ENCODE measurements at places on chromosomes 3 and 15.

- peak; percentile 30 for DNase-seq
Observed at GRCh38 chr15:42060797-42061196, 33.6 kb downstream of the PLA2G4D start.

DNA sequence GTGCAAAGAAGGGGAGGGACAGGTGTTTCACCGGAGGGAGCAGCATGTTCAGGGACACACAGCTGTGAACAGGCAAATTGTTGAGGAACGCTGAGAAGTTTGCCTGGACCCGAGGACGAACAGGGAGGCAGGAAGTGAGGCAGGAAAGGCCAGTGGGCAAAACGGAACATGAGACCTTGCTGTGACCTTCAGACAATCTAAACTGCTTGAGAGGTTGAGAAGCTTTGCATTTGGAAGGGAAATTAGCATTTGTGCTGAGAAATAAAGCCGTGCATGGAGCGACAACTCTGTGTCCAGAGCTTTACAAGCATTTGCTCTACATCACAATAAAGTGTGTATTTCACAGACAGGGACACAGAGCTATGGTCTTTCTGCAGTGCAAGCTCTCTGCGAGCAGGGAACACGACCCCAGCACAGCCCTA lies 47.9 kb downstream of the CDC25A start:
- peak; percentile 29 for DNase-seq

- no peak for DNase-seq
Observed at GRCh38 chr3:192215-192929, 4.2 kb upstream of the CHL1 start.

- peak; percentile 36 for DNase-seq
Observed at GRCh38 chr3:12287727-12288181, 1.1 kb upstream of the PPARG start.

DNA sequence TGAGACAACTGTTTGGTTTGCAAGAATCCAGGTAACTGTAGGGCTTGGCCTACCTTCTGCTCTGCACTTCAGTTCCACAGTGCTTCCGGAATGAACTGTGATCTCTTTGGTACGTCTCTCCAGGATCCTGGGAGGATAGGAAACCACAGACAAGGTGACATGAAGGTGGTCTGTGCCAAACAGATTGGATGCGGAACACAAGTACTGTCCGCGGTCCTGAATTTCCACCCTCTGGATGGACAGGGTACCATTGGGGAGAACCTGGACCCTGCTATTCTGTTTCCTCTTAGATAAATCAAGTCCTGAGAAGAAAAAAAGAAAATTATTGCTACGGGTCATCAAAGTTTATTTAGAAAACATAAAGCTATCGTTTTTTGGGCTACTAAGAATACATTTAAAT lies 17.3 kb downstream of the IGSF10 start:
- DNase-seq: no peak

DNA sequence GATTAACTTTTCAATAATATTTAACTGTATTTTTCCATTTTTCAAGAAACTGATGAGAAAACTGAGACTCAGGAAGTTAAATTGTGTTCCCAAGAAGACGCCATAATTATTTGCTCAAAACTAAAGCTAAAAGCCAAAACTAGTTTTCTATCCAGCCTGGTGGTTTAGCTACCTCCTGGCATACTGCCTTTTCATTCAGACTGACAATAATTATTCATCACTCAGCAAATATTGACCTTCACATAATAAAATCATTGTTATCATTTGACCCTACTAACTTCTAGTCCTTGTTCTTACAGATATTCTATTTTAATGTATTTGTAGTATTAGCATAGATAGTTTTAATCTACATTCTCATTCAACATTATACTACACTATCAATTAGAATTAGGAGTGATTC lies 210.6 kb upstream of the GADL1 start:
- DNase-seq: no peak

DNA sequence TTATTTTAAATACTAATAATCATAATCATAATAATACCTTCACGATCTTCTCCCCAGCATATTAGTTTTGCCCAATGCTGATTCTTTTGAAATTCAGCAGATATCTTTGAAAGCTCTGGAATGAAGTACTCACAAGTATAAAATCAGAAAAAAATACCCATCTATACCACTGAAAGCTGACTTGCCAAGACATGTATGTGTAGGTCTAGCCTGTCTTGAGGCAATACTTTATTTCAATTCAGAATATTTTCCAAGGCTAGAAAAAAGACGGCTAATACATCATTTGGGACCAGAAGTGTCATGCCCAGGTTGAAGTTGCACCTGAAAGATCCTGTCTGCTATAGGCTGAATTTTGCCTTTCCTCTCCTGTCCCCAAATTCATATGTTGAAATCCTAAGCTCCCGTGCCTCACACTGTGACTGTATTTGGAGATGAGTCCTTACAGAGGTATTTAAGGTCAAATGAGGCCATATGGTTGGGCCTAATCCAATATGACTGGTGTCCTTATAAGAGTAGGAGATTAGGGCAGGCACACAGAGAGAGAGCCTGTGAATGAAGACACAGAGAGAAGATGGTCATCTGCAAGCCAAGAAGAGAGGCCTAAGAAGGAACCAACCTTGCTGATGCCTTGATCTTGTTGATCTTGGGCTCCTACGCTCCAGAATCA lies 255.9 kb upstream of the CMC1 start:
- DNase-seq: no peak

GRCh38 chr3:36765104-36765503 lies 751 bp upstream of the DCLK3 start:
- no peak for DNase-seq

DNA sequence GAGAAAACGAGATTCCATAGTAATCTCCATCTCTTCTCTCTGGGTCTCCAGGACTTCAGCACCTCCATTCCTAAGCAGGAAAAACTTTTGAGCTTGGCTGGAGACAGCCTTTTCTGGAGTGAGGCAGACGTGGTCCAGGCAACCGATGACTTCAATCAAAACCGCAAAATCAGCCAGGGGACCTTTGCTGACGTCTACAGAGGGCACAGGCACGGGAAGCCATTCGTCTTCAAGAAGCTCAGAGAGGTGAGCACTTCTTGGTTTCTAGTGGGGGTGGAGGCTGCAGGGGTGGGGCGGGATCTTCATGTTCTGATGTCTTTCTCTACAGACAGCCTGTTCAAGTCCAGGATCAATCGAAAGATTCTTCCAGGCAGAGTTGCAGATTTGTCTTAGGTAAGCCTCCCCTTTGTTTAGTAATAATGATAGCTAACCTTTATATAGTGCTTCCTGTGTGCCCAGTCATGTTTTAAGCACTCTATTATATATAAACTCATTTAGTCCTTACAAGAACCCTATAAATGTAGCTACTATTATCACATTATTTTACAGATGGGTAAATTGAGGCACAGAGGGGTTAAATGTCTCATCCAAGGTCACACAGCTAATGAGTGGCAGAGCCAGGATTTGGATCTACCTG lies 35.0 kb upstream of the TATDN2 start:
- no peak for DNase-seq

GRCh38 chr3:23072693-23073092 lies 130.4 kb upstream of the UBE2E2 start:
- no peak for DNase-seq

DNA sequence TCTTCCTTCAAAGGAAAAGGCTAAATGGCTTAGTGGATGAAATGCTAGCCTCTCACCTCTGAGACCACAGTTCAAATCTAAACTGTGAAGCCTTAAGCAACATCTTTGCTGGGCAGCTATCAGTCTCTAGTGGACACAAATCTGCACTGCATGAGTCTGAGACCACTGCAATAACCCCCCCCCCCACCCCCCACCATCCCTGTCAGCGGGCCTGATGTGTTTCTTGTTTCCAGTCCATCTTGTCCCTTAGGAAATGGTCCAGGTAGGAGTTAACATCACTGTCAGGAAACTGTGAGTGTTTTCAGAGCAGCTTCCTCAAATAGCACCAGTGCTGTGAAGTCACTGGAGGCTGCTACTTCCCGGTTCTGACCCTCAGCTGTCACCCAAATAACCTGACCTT lies 140.6 kb upstream of the TMCO5A start:
- DNase-seq: no peak

DNA sequence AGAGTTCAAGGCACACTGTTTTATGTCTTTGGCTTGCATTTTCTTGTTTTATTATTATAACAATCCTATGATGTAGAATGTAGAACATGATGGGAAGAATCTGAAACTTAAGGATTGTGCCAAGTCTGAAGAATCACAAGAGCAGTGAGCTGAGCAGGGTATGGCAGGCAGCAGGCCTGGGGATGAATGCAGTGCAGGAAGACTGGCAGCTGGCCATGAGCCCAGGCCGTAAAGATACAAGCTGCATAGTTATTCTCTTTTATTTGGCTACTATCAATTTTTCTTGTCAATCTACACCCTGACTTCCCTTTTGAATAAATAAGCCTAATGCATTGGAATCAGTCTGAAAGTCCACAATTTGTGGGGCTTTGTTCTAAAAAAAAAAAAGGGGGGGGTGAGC lies 89.6 kb upstream of the ARPP21 start:
- peak; percentile 25 for DNase-seq

- DNase-seq: peak; percentile 59
Observed at GRCh38 chr15:63599401-63600000, 2.3 kb downstream of the FBXL22 start.

DNA sequence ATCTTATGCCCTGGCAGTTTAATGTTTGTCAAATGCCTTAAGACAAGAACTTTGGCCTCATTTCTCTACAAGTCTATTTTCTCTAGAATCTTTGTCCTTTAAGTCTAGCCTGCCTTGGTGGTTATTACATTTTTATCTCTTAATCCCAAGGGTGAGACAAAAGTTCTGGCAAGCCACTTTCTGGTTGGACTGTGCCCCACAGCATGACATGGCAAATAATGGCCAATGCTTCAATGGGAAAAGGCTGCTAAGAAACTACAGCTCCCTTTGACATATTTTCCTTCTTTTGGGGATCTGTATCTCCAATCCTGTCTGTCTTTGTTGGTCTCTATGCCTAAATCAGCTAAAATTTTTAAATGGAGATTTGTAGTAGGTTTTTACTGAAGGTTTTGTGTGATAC lies 181.6 kb upstream of the MBNL1 start:
- DNase-seq: no peak

DNA sequence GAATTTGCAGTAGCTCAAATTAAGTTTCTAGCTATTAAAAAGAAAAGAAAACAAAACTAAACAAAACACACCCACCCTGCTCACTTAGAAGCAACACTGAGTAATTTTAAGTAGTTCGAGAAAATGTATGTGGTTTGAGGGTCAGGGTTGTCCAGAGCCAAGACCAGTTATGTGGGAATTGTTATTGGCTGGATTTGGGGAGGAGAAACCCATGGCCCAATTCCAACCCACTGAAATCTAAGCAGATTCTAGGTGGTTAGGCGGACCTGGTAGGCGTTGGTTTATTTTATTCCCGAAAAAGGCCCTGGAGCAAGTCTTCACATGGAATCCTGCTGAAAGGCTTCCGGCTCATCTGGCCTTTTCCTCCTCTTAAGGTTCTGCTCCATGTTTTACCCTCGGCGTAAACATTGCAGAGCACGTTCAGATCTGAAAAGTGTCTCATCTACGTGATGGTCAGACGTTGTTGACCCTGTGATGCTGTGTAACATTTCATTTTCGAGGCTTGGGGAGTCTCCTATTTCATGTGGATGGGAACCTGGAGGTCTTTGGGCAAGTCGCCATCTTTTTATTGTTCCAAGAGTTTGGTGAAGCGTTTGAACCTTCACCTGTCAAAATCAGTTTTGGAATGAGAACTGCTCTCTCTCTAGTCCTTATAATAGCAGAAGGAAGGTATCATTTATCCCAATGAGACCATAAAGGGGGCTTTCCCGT lies 64.0 kb downstream of the FLNB start:
- peak; percentile 79 for DNase-seq

GRCh38 chr3:10772271-10773161 lies 43.5 kb upstream of the SLC6A11 start:
- DNase-seq: no peak

- no peak for DNase-seq
Observed at GRCh38 chr3:28841441-28841840, 439.4 kb upstream of the RBMS3 start.

DNA sequence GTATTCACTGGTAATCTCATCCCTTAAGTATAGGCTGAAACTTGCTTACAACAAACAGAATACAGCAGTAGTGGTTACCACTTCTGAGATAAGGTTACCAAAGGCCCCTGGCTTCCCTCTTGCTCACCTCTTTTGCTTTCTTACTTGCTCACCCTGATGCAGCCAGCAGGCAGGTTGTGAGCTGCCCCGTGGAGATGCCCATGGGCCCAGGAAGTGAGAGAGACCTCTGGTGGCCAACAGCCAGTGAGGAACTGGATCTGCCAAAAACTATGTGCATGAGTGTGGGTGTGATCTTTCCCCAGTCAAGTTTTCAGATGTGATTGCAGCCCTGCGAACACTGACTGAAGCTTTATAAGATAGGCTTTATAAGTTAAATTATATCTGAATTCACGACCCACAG lies 48.7 kb downstream of the NMNAT3 start:
- no peak for DNase-seq

DNA sequence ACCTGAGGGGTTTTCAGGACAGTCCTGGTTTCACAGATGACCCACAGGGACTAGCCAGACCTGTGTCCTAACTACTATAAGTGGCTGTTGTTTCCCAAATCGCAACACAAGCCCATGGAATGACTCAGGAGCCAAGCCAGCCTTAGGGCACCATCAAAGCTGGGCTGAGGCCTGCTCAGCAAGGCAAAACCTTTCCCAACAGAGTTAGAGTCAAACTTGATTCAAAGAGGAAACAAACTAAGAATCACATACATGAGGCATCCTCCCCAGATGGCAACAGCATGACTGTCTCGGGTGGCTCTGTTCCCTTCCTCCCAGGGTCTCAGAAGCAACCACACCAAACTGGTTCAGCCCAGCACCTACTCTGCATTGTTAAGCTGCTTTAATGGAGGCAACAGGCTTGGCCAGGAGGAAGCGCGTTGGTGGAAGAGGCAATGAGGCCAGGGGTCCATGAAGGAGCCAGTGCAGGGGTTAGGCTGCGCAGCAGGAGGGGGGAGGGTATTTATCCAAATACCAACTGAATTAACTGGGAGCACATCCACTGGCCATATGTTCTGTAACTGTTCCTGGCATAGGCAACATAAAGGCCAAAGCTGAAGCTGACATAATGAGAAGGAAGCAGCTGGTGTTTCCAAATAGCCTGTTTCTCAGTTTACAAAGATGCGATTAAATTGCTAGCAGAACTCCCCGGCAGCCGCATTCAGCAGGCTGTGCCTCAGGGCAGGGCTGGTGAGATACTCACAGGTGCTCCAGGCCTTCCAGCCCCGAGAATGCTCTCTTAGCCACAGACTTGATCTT lies 102.4 kb downstream of the LRIG1 start:
- DNase-seq: no peak

GRCh38 chr15:90924375-90924774 lies 8.0 kb downstream of the HDDC3 start:
- DNase-seq: no peak

- no peak for DNase-seq
Observed at GRCh38 chr3:170350515-170351413, 6.8 kb upstream of the SKIL start.
